H7 (cell line): ENCODE measurements at places on chromosomes 4 and X.

- DNase-seq = no peak
Observed at GRCh38 chrX:39196192-39197102, 395.2 kb downstream of the MID1IP1 start.

GRCh38 chr4:85995361-85995760, 364.5 kb downstream of the MAPK10 start:
- DNase-seq = no peak

DNA sequence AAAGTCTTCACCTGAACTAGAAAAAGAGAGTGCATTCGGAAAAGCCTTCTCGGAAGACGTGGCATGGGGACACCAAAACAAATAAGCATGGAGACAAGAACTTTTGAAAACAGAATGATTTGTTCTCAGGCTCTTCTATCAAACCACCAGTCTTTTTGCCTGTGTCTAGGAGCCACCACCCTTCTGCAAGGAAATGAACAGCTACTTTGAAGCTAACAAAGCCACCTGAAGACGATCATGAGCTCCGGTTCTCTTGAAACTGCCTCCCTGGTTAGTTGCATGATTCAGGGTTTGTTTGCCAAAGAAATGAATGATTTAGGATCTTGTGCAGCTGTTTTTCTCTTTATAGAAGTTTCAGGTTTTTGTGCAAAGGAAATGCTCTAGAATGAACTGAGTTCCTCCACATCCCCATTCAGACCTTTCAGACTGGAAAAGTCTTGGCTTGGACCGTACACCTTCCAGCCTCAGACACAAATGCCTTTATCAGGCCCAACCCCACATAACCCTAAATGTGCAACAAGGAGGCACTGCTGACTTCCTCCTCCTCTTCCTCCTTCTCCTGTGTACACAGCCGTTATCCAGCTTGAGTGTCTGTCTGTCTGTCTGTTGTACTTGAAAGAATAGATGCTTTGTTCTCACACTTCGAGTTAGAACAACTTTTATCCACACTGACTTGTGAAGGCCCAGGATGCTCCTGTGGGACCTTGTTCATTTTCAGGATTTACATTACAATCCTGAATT, 334.8 kb upstream of the KLF3 start:
- no peak for DNase-seq

GRCh38 chr4:3746701-3747580, 19.2 kb upstream of the ADRA2C start:
- DNase-seq = no peak

- no peak for DNase-seq
Observed at GRCh38 chr4:8291701-8292477, 22.3 kb downstream of the HTRA3 start.

DNA sequence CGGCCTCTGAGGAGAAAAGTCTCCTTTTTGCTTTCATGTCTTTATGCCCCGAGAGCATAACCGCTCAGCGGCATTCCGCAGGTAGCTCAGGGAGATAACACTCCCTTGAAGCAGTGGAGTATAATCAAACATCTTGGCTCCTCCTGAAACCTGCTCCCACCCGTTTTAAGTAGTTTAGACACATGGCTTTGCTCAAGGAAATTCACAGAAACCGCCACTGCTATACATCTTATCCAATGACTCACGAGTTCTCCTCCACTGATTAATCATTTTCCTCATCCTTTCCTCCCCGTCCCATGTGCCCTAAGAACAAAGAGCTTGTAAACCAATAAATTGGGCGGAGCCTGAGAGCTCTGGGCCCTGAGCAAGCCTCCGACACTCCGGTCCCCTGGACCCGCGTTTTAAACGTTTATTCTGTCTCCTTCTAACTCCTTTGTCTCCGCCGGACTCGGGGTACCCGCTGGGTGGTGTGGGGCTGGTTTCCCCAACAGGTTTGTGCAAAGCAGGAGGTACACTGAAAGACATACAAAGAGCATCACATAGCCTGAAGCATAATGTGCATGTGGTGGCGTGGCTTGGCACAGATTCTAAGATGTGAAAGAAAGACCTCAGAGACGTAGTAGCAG, 401.2 kb downstream of the TLL1 start:
- no peak for DNase-seq
